ENCODE measurements at places on chromosomes 7 and 10.

DNA sequence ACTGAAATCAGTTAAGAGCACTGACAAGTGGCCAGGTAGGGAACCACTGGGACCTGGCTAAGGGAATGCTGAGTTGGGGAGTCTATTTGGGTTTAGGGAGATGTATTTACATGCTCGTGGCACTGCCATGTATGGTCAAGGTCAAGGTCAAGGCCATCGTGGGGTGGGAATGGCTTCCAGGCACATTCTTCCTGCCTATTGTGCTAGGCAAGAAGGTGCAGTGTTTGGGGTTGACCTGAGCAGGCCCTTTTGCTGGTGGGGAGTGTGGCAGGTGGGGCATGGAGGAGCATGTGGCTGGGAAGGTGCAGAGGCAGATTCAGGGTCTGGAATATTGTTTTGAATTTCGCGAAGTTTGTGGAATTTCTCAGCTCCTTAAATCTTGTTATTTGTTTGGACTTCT, 17.8 kb downstream of the FAM241B start:
- DNase-seq = no peak

- DNase-seq = no peak
Observed at GRCh38 chr7:21377545-21377944, 50.3 kb upstream of the SP4 start.

GRCh38 chr7:15143121-15143520, 240.6 kb upstream of the DGKB start:
- no peak for DNase-seq

DNA sequence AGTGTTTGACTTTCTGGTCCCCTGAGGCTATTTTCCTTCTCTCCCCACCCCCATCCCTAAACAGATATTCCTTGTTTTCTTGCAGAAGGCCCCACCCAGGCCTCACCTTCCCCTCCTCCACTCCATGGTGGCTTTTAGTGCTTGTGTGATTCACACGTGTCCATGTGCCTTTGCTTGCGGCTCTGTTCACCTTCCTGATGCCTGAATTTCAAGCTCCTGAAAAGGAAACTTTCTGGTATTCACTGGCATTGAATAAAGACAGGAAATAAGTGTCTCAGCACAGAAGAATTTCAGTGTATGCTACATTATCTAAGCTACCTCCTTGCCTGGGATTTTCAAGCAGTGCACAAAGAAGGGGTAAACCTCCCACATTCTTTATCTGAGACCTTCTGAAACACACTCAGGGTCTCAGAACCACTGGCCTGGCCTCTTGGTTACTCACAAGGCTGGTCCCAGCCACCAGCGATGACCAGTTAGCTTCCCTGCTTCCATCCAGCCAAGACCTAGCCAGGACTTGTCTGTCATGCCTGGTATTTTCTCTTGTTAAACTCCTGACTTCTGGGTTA, 17.2 kb upstream of the UBE2H start:
- DNase-seq = no peak

GRCh38 chr10:5400468-5401240, 4.0 kb downstream of the TUBAL3 start:
- DNase-seq = no peak

DNA sequence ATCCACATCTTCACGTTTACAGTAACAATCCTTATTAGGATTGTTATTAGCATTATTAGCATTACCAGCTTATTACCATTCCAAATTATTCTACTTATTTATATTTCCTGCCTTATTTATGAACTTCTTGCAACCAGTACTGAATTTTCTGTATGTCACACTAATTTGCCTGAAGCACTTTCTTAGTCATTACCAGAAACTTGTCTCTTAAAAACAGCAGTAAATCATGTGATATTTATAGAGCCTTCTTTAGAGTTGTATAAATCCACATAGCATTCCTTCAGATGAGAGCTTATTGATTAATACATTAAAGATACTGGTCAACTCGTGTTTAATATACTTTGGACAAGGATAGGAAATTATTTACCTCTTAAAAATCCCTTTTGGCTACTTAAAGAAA, 618.6 kb downstream of the SUGCT start:
- DNase-seq = no peak

DNA sequence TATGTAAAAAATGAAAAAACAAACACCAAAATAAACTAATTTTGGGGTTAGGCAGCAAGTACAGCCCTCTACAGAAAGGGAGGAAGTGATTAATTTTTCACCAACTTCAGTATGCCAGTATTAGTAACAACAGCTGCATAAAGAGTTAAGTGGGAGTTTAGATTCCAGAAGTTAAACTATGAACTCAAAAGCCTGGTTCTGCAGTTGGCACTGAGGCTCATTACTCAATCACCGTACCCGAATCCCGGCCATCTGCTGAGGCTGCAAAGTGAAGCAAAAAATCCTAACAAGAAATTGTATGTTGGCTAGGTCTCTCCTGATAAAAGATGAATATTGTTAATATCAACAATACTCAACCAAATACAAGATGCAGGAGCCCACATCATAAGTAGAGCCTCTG, 4.0 kb downstream of the NUDT5 start:
- DNase-seq = no peak

- DNase-seq = no peak
Observed at GRCh38 chr10:34254596-34254995, 560.5 kb downstream of the PARD3 start.

- DNase-seq = no peak
Observed at GRCh38 chr10:11285171-11285570, 267.5 kb downstream of the CELF2 start.
